ENCODE measurements at places on chromosomes 11 and 22.

DNA sequence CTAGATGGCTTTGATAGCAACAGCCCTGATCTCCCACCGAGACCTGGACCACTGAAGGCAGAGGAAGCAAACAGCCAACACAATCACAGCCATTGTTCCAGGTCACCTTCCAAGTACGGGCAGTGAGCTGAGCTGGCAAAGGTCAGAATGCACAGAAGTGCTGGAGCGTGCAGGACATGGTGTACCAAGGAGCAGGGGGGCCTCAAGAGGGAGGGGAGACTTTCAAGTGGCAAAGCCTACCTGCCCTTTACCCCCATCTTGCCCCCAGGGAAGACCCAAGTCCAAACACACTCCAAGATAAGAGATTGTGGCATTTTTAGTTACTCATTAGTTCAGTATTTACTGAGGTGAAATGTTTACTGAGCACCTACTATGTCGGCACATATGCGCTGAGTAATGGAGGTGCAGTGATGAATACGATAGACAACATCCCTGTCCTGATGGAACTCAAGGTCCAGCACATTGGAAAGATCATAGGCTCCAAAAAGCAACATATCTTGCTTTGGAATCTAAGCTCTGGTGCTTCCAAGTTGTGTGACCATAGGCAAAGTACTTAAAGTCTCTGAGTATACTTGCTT, 26.0 kb upstream of the TTC12 start:
- no peak for DNase-seq

DNA sequence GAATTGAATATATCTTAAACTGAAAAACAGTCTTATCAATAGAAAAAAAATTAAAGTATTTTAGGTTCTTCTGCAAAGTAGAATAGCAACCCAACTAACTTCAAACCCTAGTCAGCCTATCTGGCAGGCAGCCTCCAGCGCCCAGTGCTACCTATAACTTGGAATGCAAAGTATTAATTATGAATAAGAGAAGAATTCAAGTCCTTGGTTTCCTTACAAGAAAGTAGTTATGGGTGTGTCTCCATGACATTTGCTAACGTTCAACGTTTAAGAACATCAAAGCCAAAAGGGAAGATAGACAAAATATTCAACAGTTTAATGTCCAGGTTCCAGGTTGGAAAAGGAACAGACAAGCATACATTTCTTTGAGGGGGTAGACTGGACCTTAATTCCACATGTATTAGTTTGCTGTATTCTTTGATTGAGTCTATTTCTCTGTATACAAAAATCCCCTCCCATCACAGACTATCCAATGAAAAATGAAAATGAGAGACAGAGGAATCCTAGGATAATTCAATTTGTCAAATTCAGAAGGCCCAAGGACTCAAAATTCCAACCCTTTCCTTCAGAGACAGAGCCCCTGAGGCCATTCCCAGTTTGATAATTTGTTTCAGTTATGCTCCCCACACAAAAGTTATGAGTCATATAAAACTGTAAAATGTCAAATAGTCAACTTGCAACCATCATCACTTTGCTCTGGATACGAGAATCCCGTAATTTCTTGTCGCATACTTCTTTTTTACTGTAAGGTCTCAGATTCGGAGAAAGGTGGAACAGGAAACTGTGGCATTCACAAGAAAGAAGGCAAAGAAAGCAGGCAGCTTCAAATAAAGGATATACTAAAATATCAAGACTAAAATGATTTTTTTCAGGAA, 83.7 kb upstream of the CHRM4 start:
- DNase-seq, result no peak

DNA sequence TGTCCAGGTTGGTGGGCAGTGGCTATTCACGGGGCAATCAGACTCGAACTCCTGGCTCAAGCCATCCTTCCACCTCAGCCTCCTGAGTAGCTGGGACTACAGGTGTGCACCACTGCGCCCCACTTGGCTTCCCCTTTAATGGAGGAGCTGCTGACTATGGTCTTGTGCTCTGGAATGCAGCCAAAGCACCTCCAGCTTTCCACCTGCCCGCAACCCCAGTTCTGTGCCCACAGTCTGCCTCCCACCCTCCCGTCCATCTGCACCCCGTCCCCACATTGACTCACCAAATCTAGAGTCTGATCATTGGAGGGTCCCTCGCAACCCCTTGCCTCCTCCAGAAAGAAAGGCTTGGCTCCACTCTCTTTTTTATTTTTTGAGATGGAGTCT, 41.0 kb downstream of the KCNJ4 start:
- no peak for DNase-seq

- no peak for DNase-seq
Observed at GRCh38 chr11:12478743-12479142, 101.4 kb downstream of the PARVA start.

GRCh38 chr11:20211691-20212090, 51.4 kb upstream of the DBX1 start:
- no peak for DNase-seq

GRCh38 chr11:85423316-85423715, 203.8 kb downstream of the DLG2 start:
- DNase-seq, result no peak

All from left hindlimb (tissue), 1 donor.